ENCODE measurements at places on chromosomes 7 and 10.

DNA sequence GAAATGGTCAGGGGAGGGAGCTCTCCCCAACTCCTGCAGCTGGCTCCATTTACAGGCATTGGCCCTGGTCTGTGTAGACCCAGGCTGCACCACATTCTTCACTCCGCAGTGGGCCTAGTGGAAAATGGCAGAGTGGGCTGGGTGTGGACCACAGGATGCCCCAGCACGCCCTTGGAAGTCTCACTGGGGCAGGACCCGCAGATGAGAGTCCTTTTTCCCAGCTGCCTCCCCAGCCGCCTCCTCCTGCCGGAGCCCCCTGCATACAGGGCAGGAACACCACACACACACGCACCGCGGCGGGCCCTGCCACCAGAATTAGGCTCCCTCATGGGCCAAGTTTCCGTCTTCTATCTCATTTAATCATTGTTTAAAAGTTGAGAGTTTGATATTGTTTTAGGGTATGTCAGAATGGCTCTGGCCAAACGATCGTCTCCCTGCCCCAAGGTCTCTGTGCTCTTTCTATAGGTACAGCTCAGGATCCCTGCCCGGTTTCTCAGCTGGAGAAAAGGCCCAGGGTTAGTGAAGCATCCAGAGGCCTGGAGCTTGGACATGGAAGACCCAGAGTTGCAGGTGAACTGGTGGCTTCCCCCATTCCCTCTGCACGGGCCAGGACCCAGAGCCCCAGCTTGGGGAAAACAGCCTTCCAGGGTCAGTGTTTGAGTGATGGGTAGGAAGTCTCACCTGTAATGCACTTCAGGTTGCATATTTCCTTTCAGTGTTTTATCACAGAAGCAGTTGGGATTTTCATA, 42.0 kb downstream of the ZNF467 start:
- no peak for DNase-seq

GRCh38 chr7:7720193-7720592, 1.8 kb upstream of the RPA3 start:
- DNase-seq: peak; percentile 61

- DNase-seq: no peak
These were observed 84.7 kb downstream of the MMRN2 start for GRCh38 chr10:86872757-86873156.

DNA sequence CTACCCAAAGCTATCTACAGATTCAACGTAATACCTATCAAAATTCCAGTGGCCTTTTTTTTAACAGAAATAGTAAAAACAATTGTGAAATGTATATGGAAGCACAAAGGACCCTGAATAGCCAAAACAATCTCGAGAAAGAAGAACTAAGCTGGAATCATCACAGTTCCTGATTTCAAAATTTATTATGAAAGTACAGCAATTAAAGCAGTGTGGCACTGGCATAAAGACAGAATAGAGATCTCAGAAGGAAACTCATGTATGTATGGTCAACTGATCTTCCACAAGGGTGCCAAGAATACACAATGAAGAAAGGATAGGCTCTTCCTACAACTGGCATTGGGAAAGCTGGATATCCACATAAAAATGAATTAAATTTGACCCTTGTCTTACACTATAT, 23.2 kb downstream of the PNLIPRP3 start:
- DNase-seq: no peak

- no peak for DNase-seq
These were observed 11.0 kb downstream of the RRP12 start for GRCh38 chr10:97390091-97390490.

GRCh38 chr10:19168584-19168983, 120.0 kb downstream of the MALRD1 start:
- DNase-seq: no peak

DNA sequence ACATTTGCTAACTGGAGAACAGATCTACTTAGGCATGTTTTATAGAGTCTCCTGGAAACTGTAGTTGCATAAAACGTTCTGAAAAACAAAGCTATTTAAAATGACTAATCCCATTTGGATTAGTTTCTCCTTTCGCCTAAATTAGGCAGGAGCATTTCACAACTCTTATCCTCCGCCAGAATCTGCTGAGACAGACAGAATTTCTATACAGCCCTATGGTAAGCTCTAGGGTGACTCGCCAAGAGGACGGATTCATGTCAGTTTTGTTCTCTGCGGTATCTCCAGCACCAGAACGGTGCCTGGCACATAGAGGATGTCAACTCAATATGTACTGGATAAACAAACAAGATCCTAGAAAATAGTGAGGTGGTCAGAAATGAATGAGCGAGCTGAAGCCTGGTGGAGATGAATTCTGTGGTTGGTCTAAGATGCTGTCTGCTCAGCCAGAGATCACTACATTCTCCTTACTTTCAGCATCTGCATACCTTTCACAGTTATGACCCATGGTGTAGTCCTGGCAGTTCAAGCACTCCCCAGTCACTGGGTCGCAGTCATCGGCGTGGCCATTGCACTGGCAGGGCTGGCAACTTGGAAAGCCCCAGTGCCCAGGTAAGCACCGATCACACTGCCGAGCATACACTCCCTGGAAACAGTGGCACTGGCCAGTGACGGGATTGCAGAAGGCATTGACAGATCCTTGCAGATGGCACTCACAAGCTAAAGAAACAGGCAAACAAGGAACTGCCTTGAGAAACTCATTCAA, 44.0 kb downstream of the LAMB1 start:
- no peak for DNase-seq

DNA sequence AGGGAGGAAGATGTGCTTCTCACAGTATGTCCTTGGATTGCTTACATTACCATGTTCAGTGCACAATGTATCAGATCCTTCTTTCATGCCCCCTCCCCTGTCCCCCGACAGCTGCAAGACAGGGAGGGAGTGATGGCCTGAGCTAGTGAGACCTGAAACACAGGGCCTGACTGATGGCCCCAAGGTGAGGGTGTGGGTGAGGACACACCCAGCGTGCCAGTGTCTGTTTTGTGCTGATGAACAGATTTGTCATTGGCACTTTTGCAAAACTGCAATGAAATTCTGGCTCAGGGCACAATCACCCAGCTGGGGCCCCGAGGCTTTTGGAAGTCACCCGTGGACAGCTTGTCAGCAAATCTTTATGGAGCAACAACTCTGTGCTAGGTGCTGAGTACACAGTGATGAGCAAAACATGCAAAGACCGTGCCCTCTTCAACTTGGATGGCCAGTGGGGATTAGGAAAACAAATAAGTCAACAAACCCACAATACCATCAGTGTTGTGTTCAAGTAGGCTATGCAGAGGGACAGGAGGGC, 59.4 kb upstream of the EMX2 start:
- DNase-seq: no peak

DNA sequence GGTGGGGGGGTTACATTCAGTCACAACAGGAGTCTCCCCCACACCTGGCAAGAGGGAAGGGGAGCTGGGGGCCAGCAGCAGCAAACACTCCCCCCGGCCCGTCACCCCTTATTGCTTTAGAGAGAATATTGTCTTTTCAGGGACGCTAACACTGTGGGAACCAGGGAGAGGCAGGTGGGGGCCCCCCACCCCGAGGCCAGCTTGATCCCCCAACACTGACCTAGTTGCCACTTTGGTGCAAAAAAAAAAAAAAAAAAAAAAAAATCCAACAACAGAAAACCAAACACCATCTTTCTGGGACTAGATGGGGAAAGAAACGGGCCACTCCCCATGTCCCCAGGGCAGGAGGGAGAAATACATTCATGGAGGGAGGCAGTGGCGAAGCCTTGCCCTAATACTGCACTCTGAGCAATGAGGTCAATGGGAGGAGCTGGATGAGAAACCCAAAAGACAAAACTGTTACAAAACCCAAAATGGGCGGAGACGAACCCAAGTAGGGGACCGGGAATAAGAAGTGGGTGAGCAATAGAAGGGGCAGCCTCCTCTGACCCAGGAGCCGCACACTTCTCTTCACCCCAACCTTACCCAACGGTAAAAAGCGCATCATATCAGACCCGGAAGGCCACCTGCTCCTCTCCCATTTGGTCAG, 6.5 kb downstream of the GNB2 start:
- DNase-seq: no peak

DNA sequence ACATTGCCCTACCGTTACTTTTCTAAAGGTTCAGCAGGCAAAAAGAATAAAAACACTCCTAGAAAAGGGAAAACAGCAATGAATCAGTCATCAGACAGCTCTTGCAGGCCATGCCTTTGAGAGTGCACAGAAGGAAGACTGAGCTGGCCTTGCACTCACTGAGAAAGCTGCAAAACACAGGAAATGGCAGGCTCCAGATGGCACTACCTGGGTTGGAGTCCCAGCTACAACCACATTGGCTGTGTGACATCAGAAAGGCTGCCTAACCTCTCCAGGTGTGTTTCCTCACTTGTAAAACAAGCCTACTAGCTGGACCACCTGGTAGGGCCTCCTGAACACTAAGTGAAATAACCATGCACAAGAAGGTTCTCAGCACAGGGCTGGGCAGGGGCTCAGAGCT, 113.7 kb downstream of the SFMBT2 start:
- DNase-seq: no peak

- peak; percentile 96 for DNase-seq
These were observed at the start of gene TLL2 for GRCh38 chr10:96513698-96514561. TSS of gene TLL2 (minus strand) at chr10:96513926. CDS start at chr10:96513685, 241 bp downstream.

GRCh38 chr7:10874666-10875065, 99.0 kb upstream of the PHF14 start:
- DNase-seq: no peak

DNA sequence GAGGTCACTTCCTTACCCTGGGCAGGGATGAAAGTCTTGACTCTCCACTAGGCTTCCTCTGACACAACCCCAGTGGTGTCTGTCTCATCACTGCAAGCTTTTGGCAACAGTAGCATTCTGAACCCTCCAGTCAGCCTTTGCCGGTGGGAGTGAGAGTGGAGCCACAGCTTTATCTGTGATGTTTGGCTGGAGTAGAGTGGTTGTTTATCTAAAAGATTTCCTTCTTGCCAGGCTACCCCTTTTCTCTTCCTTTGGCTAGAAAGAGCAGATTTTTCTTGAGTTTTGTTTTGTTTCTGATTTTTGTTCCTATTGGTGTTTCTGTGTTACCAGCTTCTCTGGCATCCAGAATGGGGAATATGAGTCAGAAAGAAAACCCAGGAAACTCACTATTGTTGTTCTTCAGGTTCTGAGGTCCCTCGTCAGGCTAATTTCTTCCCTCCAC, 98.9 kb upstream of the KIF5B start:
- DNase-seq: no peak

- DNase-seq: no peak
These were observed 100.1 kb downstream of the NPSR1 start for GRCh38 chr7:34758111-34758601.

- DNase-seq: peak; percentile 98
These were observed at the start of gene HIF1AN for GRCh38 chr10:100535715-100536353. TSS of gene HIF1AN (plus strand) at chr10:100535943. CDS start at chr10:100535959, 16 bp downstream.

- no peak for DNase-seq
These were observed 40.3 kb downstream of the CCDC71L start for GRCh38 chr7:106620676-106621075.

DNA sequence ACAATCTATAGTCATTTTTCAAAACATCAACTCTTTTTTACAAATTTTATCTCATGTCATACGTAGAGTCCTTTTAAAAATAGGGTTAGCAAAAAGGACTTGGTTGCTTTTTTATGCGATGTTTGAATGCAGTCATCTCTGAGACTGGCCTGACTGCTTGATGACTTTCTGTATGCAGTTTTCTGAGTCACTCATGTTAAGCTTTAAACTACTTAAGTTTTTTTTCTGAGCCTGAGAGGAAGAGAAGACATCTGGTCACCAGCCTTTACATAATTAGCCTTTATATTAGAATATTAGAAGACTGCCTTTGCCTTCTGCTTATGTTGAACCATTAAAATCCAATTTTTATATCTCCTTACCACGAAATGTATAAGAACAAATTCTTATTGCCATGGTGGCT, 834.4 kb upstream of the MBL2 start:
- no peak for DNase-seq

DNA sequence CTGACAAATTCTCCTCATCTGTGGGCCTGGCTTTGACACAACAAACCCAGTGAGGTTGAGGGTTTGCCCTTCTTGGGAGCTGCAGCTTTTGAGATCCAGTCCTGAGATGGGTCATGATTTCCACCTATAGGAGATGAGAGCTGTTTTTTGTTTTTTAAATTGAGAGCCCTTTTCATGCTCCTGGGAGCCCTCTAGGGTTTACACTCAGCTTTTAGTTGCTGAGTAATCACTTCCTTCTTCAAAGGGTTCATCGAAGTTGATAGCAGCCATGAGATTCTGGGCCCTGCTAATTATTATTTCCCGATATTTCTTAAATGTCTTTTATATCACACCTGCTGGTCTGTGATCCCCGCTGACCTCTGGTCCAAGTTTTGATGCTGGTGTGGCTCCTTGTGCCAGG, 47.3 kb upstream of the VIPR2 start:
- no peak for DNase-seq

- DNase-seq: peak; percentile 51
These were observed 12.6 kb downstream of the GTF2IRD1 start for GRCh38 chr7:74466196-74466813.

GRCh38 chr10:103111918-103112877, 80.9 kb downstream of the NT5C2 start:
- DNase-seq: no peak

- no peak for DNase-seq
These were observed 738 bp upstream of the NCAPG2 start for GRCh38 chr7:158705234-158705850.

- no peak for DNase-seq
These were observed 947.3 kb downstream of the IPMK start for GRCh38 chr10:57320416-57320815.

- DNase-seq: no peak
These were observed 55.1 kb downstream of the LGI1 start for GRCh38 chr10:93812659-93813338.

GRCh38 chr10:34742456-34742855, 72.6 kb downstream of the PARD3 start:
- no peak for DNase-seq

DNA sequence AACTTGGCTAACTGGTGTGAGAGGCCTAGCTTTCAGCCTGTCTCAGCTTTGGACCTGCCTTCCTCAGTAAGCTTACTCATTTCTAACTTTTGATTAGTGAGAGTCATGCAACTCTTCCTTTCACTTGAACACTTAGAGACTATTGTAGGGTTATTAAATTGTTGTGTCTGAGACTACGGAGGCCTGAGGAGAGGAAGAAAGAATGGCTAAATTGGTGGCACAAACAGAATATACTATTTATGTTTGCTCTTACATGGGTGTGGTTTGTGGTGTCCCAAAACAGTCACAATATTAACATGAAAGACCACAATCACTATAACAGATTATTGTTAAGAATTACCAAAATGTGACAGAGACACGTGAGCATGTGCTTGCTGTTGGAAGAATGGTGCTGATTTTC, 82.1 kb downstream of the TRIM24 start:
- DNase-seq: no peak

DNA sequence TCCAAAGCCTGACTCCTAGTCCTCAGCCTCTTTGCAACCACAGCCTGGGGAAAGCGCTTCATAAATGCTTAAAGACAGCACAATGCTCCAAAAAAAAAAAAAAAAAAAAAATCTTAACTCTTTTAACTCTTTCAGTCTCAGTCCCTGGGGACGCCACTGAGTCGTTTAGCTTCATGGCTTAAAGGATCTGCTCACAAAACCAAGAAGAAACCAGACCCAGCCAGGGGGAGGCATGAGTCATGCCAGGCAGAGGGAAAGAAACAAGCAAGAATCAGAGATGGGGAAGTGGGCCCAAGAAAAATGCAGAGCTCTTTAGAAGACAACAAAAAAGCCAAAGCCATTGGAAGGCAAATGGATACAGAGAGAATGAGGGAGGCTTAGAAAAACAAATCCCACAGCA, 32.5 kb upstream of the DOCK1 start:
- DNase-seq: no peak

Data from spinal cord (tissue), 10 donors.